ENCODE measurements at places on chromosomes 1 and 21.
A peak's percentile ranks its signal among the peaks of the same experiment; 100 is the strongest.

DNA sequence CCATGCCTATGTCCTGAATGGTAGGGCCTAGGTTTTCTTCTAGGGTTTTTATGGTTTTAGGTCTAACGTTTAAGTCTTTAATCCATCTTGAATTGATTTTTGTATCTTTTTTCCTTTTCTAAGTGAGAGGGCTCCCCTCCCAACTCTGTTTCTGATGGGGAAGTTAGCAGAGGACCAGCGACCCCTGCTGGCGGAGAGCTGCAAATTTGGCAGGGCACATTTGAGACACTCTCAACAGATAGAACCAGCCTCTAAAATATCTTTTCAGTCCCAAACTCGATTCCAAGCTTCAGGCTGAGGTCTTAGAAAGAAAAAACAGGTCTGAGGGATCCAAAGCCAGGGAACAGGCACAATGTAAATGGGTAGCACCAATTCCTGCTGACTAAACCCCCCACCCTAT, 32.5 kb downstream of the LRRC3 start:
- DNase-seq, result peak; percentile 2

GRCh38 chr1:231027971-231028370, 12.1 kb downstream of the FAM89A start:
- DNase-seq, result no peak

GRCh38 chr1:227816750-227817446, 1.4 kb downstream of the PRSS38 start:
- DNase-seq, result no peak

- DNase-seq, result no peak
Measured at GRCh38 chr1:155514582-155515187, 47.9 kb downstream of the ASH1L start.

GRCh38 chr1:145995148-145995881, 1.1 kb downstream of the TXNIP start:
- DNase-seq, result no peak

DNA sequence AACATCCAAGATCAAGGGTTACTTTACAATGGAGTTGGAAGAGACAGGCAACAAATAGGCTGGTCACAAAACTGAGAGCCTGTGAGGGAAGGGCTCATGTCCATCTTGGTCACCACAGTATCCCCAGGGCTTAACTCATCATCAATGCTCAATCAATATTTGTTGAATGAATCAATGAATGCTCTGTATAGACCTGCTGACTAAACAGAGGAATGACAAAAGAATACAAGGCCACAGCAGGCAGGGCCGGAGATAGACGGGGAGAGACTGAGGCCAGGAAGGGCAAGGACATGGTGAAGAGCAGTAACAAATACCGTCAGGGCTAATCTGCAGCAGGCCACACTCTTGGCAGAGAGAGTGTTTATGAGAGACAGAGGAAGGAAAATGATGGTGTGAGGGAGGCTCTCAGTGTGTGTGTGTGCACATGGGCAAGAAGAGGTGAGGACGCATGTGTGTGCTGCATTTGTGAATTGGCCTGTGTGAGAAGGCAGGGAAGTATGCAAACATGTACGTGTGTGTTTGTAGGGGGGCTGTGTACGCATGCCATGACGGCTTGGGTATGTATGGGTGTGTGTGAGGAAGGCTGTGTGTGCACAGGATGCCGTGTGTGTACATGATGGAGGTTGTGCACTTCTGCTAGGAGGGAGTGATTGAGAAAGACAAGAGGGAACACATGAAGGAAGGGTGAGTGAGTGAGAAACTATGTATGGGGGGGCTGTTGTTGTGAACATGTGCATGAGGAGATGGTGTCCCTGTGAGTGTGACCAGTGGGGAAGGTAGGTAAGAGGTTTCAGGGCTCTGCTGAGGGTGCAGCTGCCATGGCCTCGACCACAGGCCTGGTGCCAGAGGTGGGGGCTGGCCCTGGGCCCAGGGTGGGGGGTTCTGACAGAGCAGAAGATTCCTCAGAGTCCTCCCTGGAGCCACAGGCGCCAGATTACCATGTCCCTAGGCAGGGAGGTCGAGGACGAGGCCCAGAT, 15.4 kb downstream of the AHDC1 start:
- no peak for DNase-seq

- no peak for DNase-seq
Measured at GRCh38 chr1:234920843-234921140, 207.8 kb downstream of the TOMM20 start.

- no peak for DNase-seq
Measured at GRCh38 chr1:82695443-82695842, 894.7 kb downstream of the ADGRL2 start.

GRCh38 chr1:50228871-50229384, 120.2 kb downstream of the ELAVL4 start:
- no peak for DNase-seq

GRCh38 chr1:15022048-15022447, 131.5 kb upstream of the TMEM51 start:
- no peak for DNase-seq

GRCh38 chr1:3564921-3565831, 46.1 kb downstream of the MEGF6 start:
- peak; percentile 14 for DNase-seq

DNA sequence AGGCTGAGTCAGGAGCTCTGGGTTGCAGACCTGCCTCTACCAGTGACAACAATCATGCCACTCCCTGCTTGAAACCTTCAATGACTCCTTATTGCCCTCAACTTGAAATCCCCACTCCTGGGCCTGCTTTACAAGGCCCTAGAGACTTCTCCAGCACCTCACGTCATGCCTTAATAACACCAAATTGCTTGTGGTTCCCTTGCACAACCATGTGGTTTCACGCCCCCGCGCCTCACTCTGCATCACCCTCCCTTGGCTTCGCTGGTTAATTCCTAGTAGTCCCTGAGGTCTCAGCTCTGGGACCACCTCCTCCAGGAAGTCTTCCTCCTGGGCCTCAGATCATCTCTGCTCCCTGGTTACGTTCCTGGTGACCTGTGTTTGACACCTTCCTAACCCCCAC, 33.0 kb downstream of the EPHA2 start:
- DNase-seq, result peak; percentile 92

DNA sequence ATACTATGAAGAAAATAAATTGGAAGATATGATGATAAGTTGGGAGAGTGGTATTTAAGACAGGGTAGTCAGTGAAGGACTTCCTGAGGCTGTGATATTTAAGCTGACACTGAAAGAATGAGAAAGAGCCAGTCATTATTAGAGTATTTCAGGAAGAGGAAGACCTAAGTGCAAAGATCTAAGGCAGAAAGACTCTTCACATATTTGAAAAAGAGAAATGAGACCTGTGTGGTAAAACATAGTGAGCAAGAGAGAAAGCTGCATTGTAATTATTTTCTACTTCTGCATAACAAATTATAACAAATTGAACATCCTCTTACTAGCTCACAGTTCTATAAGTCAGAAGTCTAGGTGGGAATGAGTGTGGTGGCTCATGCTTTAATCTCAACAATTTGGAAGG, 34.6 kb upstream of the DOCK7 start:
- DNase-seq, result no peak

- DNase-seq, result no peak
Measured at GRCh38 chr1:6953907-6954364, 168.7 kb downstream of the CAMTA1 start.

DNA sequence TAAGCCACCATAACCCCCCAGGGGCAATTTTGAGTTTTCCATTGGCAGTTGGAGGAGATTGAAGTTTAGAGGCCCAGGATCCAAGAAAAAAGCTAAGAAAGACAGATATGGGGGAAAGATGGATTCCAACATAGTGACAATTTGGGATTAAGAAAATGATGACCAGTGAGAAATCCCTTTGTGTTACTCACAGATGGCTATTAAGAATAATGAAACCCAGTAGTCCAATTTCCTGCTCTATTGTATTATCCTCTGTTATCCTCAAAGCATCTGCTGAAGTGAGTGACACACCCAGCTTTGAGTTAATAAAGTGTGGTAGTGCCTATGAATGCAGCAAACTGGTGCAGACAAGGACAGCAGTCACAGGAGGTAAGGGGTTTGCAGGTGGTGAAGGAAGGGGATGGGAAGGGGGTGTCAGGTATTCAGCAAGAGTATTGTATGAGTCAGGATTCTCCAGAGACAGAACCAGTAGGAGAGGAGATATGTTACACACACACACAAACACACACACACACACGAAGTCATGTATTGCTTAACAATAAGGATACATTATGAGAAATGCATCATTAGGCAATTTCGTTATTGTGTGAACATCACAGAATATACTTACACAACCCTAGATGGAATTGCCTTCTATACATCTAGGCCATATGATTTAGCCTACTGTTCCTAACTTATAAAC, 112.4 kb upstream of the VANGL1 start:
- DNase-seq, result no peak

DNA sequence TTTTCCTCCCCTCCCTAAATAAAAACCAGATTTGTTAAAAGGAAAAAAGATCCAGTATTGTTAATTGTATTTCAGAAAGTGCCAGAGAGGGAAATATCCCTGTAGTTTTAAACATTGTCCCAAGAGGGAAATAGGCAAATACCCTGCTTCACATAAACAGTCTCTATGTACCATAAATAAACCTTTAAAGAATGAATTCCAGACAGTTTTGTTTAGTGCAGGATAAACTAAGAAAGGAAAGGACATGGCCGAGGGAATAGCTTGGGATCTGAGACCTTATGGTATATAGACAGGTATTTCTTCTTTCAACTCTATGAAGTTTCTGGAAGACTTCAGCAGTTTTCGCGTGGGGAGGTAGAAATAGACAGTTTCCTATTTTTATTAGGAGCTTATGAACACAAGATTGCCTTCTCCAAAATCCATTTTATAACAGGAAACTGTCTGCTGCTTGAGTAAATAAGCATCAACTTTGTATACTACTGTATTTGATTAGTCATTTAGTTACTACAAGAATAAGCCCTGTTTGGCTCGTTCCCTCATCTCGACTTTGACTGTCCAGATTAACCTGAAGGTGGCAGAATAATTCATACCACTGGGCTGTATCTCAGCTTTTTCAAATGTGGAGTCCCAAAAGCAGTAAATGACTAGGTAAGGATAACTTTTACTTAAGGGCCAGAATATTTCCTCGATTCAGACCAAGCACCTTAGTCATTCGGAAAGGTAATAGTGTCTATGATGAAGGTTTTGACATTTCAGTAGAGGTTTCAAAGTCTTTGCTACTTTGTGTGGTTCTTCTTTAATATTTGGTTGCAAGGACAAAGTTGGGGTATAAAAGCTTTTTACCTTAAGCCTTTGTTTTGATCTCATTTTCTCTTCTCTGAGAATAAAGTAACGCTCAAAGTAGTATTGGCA, 177.5 kb downstream of the VPS13D start:
- peak; percentile 25 for DNase-seq

DNA sequence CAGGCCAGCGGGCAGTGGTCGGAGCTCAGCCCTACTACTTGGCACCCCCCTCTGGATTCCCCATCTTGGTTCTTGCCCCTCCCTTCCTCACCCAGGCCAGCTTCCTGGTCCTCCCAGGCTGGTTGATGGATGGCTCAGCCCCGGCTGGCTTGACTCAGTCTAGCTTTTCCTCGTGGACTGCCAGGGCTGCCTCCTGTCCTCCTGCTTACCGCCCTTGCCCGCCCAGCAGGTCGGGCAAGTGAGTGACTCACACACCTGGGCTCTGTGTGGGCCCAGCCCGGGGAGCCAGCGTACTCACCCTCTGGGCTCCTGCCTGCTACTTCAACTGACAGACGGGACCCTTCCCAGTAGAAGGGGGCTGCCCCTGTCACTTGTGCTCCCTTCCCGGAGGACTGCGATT, 19.5 kb upstream of the ARHGEF10L start:
- peak; percentile 19 for DNase-seq

DNA sequence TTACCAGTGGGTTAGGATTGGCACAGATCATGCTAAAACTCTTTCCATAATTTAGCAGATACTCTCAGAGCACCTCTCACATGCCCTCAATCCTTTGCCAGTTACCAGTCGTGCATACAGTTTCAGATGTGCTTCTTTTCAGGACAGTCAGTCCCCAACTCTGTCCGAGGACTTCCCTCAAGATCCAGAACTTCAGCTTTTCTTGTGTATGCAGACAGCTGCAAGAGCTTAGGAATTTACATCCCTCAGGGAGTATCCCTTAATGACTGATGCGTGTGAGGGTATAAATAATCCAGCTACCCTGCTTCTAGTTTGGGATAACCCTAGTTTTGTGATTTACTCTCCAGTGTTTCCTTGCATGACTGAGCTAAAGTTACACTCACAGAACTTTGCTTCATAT, 393.0 kb upstream of the PLXNA2 start:
- DNase-seq, result no peak

DNA sequence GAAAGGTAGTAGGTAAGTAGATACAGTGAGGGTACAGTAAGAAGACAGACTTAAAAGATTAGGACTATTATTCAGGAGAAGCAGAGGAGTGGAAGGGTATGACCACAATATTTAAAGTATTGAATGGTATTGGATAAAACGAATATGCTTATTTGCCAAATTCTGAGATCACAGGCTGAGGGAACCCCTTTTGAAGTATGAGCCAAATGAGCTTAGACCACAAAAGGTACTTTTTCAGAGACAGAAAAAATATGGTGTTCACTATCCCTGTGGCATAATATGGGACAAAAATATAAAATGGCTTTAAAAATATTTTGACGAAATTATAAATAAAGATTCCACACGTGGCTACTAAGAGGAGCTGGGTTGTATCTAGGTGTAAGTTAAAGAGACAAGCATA, 880 bp upstream of the MTF2 start:
- DNase-seq, result no peak

DNA sequence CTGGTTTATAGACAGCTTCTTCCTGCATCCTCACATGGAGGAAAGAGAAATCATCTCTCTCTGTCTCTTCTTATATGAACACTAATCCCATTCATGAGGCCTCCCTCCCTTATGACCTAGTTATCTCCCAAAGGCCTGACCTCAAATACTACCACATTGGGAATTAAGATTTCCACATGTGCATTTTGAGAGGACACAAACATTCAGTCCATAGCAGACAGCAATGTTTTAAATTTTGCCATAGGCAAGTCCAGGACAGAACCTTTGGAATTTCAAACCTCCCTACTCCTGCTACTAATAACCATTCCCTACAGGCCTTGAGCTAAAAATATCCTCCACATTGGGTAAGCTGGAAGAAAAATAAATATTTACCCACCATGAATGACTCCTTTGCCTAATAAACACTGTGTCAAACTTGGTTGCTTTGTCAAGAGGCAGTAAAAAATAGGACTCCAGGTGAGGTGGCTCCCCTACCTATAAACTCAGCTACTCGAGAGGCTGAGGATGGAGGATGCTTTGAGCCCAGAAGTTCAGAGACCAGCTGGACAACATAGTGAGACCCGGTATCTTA, 113.7 kb downstream of the ZNF281 start:
- no peak for DNase-seq

Measured in ACHN (cell line).